HFFc6 (cell line): ENCODE measurements at places on chromosomes 16 and 17.
A peak's percentile ranks its signal among the peaks of the same experiment; 100 is the strongest.

DNA sequence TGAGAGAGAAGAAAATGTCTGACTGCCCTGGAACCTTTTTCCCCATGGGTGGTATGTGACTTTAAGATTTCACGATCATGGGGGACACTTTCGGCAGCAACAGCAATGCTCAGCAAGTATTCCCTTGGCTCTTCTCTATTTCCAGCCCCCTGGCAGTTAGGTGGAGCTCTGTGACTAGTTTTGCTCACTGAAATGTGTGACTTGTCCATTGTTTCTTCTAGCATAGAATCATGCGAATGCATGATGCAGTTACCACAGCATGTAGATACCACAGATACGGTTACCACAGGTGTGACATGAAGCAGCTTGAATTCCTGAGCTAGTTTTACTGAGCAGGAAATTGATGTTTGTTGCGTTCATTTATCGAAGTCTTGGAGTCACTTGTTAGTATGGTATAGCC lies 1034.5 kb upstream of the EEF2KMT start:
- no peak for DNase-seq

- DNase-seq, result peak; percentile 3
These were observed 143.3 kb downstream of the STX8 start for GRCh38 chr17:9432134-9432885.

GRCh38 chr17:73643852-73644144 lies 447 bp downstream of the SDK2 start:
- no peak for DNase-seq

DNA sequence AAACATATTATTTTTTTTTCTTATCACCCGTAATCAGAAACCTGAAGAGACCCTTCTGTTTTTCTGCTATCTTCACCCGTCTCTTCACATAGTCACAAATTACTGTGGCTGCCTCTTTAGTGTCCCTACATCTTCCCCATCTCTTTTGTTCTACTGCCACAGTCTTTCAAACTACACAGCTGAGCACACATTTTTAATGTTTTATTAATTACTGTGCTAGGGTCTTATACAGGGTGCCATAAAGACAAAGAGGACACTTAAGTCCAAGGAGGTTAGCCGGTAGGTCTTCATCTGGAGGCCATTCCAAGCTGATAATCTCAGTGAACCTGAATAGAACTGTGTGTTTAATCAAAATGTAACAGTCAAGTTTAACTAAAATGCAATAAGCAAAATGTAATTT lies 20.7 kb downstream of the CNTNAP4 start:
- no peak for DNase-seq

- peak; percentile 72 for DNase-seq
These were observed 16.3 kb downstream of the MYL4 start for GRCh38 chr17:47225436-47225858.

DNA sequence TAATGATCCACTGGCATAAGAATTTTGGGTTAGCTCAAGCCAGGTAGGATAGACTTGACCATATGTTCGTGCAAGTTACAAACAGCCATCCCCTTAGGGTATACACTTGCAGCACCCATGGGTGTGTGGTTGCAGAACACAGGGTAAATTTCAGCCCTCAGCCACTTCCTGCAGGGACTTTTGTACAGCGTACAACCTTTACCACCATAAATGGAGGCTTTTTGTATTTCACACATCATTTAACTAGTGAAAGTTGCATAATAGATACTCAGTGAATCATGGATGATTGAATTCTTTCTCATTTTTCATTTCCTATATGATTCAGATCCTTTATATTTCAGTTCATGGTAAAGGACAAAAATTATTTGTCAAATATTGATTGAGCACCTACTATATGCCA lies 473.9 kb downstream of the CDH13 start:
- DNase-seq, result no peak

GRCh38 chr17:14776791-14777190 lies 475.9 kb downstream of the HS3ST3B1 start:
- DNase-seq, result no peak

DNA sequence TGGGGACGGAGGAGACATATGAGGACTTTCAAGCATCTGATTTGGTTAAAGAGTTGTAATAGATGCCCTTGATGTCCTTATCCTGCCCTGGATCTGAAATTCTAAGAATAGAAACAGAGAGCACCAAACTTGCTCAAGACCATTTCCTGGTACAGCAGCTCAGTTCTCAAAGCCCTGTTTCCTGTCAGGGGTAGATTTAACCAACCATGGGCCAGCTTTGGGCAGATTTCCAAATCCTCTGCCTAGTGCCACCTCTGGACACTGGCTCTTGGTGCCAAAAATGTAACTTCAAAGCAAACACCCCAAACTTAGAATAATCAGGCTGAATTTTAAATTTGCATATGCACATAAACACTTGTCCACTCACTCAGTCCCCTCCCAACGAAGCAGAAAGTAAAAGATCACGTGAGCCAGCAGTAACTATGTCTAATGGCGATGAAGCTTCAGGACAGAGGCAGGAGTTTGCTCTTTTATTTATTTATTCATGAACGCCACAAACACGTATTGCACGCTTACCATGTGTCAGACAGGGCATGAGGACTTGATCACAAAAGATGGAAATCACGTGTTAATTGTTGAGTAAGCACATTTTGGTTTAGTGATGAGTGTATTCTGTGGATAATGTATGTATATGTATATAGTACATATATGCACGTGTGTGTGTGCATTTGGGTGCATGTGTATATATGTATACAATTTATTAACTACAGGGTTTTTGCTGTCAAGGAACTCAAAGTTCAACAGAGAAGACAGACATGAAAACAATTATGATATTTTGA lies 23.1 kb upstream of the SDK2 start:
- DNase-seq, result no peak

DNA sequence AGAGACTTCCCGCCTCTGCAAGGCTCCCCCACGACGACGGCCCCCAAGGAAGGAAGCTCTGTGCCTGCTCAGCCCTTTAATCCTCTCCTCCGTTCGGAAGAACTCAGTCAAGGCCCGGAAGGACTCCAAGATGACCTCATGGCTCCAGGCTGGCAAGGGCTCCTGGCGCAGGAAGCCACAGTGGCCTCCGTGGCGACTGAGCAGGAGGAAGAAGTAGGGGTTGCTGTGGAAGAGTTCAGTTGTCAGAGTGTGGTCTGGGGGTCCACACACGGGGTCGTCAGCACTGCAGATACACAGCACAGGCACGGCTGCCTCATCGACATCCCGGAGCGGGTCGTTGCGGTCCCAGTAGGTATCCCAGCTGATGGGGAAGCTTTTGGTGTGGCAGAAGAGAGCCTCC lies 4.2 kb downstream of the ABHD15 start:
- DNase-seq, result no peak

- peak; percentile 66 for DNase-seq
These were observed 1.7 kb upstream of the GPRC5B start for GRCh38 chr16:19886073-19886941.

- no peak for DNase-seq
These were observed 37.7 kb downstream of the ZFHX3 start for GRCh38 chr16:73010150-73010676.

DNA sequence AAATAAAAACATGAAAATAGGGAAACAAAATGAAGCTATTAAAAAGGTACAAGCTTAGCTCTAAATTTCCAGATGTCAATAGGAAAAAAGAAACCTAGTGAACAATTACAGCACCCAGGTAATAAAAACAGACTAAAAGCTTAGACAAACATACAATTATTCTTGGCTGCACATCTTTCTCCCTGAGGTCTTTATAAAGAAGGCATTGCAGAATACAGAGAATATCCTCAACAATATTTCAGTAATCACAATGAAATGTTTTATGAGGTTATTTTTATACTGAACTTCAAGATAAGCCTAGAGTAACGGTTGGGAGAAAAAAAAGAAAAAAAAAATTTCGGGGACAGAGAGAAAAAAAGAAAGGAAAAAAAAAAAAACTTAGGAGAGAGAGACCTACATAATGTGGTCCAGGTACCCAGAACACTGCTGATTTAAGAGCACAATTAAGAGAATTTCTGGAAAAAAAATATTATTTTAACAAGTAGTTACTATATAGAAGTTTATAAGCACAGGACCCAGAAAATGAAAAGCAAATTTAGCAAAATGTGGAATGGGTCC lies 26.5 kb downstream of the KANSL1 start:
- no peak for DNase-seq

GRCh38 chr17:81537343-81537855 lies 9.2 kb downstream of the FSCN2 start:
- no peak for DNase-seq

- no peak for DNase-seq
These were observed 53.4 kb downstream of the GRB2 start for GRCh38 chr17:75352079-75352569.

DNA sequence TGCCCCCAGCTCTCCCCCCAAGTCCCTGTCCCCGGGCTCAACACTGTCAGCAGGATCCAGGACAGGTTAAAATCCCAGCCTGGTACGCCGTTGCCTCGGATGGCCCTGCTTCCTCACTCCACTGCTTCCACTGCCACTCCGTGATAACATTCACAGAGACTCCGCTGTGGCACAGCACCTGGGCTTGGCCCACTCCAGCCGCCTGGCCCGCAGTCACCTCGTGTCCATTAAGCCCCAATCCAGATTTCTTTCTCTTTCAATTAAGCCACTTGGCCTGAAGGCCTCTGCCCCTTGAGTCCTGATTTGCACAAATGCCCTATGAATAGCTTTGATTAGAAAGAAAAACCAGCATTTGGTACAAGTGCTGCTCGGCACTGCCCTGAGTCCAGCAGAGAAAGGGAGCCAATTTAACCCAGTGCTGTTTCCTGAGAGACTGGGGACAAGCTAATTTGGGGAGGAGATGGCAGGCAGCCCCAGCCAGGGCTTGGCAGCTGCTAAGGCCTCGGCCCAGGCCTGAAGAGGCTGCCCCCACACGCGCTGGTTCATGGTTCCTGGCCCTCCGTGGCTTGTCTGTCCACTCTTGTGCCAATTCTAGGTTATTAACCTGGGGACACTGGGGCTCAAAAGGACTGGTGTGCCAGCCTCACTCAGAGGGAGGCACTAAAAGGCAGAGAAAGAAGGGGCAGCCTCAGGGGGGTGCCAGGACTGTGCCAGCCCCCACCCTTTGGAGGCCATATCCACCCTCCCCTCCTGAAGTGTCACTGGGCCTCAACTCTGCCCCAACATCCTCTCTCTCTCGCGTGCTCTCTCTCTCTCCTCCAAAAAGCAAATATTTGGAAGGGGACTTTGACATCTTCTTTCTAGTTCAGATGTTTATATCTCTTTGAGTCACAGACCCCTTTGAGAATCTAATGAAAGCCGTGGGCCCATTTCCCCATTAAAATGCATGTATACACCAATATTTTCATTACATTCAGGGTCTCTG lies 29.8 kb upstream of the SPPL2C start:
- no peak for DNase-seq

GRCh38 chr17:269616-270514 lies 82.7 kb downstream of the RPH3AL start:
- no peak for DNase-seq

DNA sequence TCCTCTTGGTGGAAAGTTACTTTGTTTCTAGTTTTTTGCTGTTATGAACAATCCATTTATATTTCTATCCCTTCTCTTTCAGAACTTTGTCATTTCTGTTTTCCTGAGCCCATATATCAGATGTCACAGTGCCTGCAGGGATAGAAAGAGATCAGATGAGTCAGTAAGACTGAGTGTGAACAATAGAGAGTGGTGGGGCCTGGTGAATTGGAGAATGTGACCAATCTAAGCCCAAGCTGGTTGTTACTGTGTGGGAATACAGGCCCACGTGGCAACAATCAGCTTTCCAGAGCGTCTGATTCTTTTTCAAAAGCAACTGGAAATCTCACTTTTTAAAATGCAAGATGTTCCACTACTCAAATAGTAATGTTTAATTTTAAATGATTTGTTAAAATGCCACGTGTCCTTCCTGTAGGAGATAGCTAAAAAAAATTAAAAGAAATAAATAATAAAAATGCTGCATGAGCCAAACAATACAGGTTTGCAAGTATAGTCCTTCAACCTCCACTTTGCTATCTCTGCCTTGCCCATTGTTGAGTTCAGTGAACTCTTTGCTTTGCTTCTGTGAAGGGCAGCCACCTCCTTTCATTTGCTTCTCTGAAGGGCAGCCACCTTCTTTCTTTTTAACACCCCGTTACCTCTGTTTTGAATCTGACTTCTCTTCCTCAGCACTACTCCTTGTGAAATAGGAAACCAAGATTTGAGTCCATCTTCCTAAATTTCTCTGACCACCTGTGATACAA lies 9.6 kb downstream of the DCTN5 start:
- no peak for DNase-seq

DNA sequence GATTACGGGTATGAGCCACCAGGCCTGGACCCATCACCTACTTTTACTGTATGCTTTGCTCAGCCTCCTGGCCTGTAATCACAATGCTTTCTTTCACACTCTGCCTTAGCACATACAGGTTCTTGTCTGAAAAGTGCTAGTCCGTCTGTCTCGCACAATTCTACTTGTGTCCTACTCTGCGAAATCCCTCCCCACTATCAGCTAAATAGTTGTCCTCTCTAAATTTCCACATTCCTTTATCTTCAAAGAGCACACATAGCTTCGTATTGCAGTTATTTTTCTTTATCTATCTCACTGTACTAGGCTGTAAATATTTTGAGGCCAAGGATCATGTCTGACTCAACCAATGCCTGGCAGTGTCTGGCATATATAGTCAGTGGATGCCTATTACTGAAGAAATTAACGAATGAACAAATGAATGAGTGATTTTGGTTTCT lies 38.5 kb upstream of the ETV4 start:
- DNase-seq, result peak; percentile 44

- no peak for DNase-seq
These were observed 35.1 kb downstream of the LMF1 start for GRCh38 chr16:935684-936083.

DNA sequence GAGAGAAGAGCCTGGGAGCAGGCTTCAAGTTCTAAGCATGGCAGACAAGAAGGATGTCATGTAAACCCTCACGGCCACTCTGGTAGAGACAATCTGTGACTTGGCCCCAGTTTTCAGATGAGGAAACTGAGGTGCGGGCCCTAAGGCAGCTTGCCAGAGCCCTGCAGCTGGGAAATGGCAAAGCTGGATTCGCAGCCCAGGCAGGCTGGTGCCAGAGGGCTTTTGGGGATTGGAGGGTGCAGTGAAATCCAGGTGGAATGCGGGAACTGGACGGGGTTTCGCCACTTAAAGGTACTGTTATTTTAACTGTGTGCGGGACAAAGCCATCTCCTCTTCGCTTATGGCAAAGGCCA lies 477 bp upstream of the OSGIN1 start:
- no peak for DNase-seq

DNA sequence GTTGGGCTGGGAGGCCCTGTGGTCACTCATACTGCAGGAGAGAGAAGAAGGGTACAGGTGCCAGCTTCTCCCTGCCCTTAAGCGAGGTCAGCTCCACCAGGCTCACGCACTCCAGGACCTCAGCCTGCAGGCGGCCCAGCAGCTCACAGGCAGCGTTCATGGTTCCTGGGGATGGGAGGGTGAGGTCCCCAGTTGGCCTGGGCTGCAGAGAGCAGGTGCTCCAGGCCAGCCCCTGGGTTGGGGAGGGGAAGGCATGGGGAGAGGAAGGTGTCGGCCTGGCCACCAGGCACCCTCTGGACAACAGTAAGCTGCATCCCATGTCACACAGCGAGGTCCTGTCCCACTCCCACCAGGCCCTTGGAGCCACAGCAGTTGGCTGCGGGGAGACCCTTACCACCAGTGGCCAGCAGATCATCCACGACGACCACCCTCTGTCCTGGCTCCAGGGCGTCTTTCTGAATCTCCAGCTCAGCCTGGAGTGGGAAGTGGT lies 2.0 kb downstream of the APRT start:
- no peak for DNase-seq

- DNase-seq, result no peak
These were observed 291.7 kb downstream of the CEP112 start for GRCh38 chr17:65900216-65900615.

- DNase-seq, result peak; percentile 88
These were observed 5.6 kb downstream of the GFAP start for GRCh38 chr17:44909681-44910144.
